ENCODE measurements at places on chromosomes 5 and 9.

DNA sequence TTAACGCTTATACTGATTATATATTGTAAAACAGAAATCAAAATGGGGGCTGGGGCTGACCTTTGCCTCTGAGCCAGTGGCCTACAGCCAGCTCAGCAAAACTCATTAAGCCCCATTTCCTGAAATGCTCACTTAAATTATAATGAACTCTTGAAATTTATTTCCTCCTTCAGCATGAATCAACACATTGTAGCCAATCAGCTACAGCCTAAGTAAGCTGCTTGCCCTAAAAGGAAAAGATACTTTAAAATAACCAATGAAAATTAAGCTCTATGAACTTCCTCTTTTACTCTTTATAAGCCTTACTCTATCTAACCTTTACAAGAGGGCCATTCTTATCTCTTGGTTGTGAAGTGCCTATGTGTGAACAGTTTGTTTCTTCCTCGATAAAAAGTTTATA lies 33.5 kb upstream of the SUB1 start:
- no peak for DNase-seq

DNA sequence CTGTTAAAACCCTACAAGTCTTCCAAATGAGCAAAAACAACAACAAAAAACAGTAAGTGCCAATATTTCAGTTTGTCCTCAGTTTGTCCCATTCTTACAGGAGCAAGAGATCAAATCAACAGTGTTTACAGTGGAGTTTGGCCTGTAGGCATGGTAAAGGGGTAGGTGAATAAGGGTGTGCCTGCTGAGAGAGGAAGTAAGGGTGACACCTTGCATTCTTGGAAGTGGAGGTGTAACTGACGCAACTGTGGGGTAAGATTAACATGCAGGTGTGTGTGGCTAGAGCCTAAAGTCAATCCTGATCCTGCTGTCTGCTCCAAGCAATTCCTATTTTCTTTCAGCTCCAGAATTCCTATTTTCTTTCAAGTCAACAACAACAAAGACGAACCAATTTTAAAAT lies 43.4 kb downstream of the PFDN1 start:
- no peak for DNase-seq

DNA sequence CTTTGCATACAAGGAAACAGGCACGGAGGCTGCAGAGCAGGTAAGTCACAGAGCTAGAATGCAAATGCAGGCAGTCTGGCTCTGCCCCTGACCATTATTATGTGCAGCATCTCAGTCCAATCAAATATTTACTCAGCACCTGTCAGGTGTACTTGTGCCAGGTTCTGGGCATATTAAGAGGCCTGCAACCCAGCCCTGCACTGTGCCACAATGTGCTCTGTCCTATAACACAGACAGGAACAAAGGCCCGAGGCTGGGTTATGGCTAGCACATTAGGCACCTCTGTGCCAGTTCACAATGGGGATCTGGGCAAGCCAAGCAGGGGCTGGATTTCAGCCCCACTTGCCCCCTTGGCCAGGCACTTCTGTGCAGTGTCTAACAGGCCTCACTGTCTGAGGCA lies 14.0 kb downstream of the ARL15 start:
- peak; percentile 18 for DNase-seq

DNA sequence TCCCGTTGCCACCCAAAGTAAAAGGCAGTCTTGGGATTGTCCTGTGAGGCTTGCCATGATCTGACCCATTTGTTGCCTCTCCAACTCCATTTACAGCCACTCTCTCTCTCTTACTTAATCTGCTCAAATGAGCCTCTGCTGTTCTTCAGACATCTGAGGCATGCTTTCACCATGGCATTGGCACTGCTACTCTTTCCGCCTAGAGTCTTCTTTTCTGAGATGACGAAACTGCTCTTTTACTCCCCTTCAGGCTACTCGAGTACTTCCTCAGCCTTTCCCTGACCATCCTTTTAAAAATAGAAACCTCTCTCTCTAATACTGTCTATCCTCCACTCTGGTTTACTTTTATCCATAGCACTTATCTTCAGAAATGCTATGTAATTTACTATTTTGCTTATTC lies 9.0 kb downstream of the FOCAD start:
- DNase-seq, result no peak

DNA sequence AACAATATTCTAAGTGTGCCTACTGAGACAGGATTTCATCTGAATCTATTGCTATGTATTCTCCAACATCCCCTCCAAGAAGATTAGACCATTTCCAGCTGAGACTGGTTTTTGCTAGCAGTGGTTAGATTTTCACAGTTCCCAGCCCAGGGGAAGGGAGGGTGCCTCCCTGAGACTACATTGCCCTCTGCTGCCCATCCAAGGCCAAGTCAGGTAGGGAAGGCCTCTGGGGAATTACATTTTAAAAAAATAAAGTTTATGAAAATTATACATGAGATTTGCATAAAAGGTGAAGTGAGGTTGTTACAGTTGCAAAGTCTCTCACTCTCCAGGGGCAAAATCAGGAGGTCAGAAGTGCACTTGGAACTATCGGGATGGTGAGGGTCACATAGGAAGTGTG lies 28.0 kb upstream of the SYK start:
- DNase-seq, result peak; percentile 14

DNA sequence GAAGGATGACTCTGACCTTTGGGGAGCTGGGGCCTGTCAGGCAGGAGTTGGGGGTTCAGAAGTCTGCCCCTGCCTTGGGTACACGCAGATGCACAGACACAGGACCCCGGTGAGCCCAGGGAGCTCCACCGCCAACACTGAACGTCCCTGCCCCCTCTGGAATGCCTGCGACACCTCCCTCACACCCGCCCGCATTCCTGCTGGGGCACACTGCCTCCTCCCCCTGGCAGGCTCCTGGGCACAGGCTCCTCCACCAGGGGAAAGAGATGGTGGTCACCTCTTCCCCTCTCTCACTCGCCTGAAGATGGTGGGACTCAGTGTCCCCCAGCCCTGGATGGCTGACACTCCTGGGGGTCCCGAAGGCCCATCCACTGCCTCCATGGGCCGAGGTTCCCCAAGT lies 12.0 kb downstream of the CRB2 start:
- DNase-seq, result no peak

DNA sequence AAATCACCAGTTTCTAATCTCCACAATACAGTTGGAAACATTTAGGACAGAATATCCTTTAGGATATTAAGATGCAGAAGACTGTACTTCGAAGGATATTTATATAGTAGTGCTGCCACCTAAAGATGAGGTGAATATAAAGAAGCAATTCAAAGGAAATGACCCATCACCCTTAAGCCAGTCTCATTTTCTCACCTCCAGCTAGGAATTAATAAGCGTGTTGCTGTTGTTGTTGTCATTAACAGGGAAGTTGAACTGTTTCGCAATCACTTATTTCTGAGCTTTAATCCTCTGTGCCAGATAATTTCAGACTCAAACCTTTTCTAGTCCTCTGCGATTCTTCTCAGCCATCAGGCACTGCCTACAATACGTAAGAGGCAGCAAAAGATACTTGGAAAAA lies 7.8 kb upstream of the PURA start:
- no peak for DNase-seq

- no peak for DNase-seq
Observed at GRCh38 chr5:150307617-150308426, 5.1 kb upstream of the ARSI start.

DNA sequence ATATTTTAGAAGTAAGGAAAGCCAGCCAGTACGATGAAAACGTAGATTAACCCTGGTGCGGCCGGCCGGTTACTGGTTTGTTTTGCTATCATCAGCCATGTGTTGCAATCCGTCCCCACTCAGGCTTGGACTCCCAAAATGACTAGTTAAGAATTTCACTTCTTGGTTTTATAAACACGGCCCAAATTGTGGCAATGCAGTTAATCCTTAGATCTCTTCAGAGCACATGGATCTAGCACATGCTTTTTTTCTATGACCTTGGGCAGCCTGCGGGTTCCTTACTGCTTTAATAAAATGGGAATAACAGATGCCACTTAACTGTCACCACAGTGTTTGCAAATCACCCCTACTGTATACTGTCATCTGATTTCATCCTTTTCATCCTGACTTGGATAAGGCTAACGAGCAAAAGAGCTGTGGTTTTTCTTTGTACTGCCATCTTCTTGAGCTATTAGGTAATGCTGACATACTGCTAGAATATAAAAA lies 1.5 kb downstream of the NDFIP1 start:
- DNase-seq, result peak; percentile 38

GRCh38 chr5:36360307-36360706 lies 58.6 kb upstream of the RANBP3L start:
- no peak for DNase-seq

DNA sequence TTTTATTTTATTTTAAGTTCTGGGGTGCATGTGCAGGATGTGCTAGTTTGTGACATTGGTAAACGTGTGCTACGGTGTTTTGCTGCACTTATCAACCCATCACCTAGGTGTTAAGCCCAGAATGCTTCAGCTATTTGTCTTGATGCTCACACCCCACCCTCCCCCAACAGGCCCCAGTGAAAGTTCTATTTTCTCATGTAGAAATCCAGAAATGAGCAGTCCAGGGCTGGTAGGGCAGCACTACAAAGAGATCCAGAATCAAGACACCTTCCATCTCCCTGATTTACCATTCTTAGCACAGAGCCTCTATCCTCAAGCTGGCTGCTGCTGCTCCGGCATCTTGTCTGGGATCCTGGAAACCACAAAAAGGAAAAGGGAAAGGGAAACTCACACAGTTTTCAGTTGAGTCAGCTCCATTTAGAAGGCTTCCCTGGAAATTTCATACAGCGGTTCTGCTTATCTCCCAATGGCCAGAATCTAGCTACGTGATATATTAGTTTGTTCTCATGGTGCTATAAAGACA lies 85.4 kb upstream of the SMARCA2 start:
- DNase-seq, result no peak

DNA sequence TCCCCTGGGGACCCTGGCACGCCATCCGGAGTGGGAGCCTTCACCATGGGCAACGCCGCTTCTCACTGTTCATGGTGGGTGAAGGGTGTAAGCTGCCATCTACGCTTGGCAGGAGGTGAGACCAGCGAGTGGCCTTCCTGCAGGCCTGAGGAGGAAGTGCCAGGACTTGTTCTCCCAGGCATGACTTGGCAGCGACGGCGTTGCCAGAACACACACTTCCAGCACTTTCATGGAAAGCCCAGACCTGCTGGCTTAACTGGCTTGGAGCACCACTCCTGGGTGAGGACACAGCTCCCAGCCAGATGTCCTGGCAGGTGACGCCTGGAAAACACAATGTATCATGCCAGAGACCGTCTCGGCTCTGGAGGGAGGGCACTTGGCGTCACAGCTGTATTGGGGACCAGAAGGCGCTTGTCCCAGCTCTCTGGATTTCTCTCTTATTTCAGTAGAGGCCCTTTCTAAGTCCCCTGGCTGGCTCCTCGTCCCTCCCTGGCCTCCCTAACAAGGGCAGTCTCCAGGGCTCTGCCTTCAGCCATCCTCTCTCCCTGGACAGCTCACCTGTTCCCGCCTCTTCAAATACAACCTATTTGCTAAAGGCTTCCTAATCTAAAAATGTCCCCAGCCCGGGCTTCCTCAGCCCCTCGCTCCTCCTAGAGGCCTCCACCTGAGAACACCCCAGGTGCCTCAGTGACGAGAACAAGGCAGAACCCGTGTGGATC lies 188.3 kb downstream of the OLFM1 start:
- peak; percentile 47 for DNase-seq

- DNase-seq, result no peak
Observed at GRCh38 chr5:68115584-68115983, 100.0 kb upstream of the PIK3R1 start.
